ENCODE measurements at places on chromosomes 7 and 10.

DNA sequence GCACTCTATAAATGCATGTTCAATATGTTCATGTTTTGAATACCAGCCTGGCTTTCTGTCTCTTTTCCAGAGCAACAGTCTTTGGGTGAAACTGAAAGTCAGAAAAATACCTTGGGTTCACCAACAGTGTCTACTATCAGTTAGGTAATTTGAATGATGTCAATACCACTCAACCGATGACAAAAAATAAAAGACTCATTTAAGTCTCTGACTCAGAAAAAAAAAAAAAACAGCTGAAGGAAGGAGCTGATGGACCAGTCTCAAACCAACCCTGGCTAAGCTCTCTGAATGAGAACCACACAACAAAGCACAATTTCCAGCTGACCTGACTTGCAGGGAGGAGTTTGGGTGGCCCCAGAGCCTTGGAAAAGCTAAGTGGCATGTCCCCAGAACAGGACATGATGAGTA is 42.5 kb downstream of the ABLIM1 start:
- no peak for DNase-seq

- DNase-seq = no peak
These were observed 105.1 kb downstream of the GRB10 start for GRCh38 chr7:50677638-50677996.

DNA sequence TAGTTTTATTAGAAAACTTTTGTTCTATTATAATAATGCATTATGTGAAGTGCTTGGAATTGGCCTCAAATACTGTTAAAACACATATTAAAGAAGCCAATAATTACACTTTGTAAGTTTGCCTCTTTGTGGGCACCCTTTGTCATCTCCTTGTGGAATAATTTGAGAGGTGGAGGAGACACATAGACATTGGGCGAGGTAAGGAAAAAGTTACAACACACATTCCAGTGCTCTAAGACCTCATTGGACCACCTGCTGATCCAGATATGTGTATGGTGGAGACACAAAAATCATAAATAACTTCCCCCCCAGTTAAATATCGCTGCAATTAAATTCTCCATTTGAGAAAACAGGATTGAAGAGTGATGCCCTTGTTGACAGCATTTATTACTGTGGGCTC is 511.8 kb downstream of the GFRA1 start:
- DNase-seq = no peak

DNA sequence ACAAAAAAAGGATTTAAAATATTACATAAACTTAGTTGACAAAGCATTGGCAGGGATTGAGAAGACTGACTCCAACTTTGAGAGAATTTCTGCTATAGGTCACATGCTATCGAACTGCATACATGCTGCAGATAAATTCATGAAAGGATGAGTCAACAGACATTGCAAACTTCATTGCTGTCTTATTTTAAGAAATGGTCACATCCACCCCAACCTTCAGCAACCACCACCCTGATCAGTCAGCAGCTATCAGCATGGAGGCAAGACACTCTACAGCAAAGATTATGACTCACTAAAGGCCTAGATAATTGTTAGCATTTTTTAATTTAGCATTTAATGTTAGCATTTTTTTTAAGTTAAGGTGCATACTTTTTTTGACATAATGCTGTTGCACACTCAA is 73.6 kb downstream of the AGK start:
- DNase-seq = no peak
